ENCODE measurements at places on chromosomes 3 and 15.
A peak's percentile ranks its signal among the peaks of the same experiment; 100 is the strongest.

DNA sequence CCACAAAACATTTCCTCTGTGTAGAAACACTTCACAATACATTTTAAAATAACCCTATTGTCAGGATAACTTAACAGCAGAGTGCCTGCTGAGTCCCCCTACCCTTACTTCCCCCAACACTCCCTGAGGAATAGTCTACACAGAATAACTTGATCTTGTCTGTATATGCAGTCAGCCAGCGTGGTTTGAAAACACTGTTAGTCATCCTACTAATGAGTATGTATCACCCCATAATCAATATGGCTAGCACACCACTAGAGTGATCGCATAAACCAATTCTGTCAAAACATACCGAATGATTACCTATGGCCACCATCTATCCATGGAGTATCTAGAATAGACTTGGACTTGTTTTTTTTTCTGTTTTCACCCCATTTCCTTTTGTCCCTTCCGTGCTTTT, 152.7 kb upstream of the NECTIN3 start:
- no peak for DNase-seq

DNA sequence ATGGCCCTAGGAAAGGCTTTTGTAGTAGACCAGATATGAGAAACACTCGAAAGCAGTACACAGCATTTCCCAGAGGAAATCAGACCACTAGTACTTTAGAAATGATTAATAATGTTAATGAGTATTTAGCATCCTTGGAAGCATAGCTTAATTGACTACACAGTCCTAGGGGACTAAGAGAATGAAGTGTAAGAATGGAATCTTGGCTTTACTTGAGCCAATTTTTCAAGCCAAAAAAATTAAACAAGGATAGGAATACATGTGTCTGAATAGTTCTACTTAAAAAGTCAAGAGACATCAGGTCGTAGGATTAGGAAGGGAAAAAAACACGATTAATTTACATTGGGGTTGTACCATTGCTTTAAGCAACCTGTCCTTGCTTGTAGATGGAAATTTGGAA, 38.2 kb downstream of the DPPA2 start:
- no peak for DNase-seq

GRCh38 chr3:120471643-120472042, 20.9 kb upstream of the FSTL1 start:
- no peak for DNase-seq

DNA sequence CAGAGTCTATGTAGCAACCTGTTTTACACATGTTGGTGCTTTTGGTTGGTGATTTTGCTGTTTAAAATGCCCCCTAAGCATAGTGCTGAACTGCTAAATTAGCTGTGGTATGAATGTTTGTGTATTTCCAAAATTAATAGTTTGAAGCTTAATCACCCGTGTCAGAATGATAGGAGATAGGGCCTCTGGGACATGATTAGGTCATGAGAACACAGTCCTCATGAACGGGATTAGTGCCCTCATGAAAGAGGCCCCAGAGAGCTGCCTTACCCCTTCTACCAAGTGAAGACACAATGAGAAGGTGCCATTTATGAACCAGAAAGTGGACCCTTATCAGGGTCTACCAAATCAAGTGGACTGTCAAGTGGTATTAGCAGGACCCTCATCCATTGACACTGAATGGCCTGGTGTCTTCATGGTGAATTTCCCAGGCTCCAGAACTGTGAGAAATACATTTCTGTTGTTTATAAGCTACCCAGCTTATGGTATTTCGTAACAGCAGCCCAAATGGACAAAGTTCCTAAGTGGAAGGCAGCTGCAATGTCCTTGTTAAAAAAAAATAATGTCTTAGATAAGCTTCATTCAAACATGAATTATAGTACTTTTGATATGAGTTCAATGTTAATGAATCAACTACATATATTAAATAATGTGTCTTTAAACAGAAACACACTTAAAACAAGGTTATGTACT, 37.7 kb upstream of the FRMD4B start:
- DNase-seq = no peak

GRCh38 chr3:40476478-40477470, at the start of gene ZNF619:
Gene ZNF619 (plus strand): TSS chr3:40477122. CDS start chr3:40477980, 858 bp downstream.
- peak; percentile 59 for DNase-seq

DNA sequence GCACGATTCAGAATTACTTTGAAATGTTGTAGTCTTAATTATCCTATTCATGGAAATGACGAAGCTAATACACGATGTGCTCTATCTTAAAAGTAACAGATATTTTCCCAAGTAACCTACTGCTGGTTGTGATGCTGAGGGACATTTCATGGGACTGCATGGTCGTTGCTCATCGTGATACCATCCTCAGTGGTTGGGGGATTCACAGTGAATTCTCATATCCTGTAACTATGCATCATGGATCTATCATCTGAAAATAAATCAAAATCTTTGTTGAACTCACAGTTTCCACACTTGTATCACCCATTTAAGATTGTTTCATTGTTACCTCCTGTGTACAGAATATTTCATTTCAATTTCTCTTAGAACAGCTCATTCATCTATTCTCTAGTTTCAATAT, 84.7 kb downstream of the OPA1 start:
- DNase-seq = no peak

GRCh38 chr3:89227634-89228033, 120.2 kb downstream of the EPHA3 start:
- DNase-seq = no peak

DNA sequence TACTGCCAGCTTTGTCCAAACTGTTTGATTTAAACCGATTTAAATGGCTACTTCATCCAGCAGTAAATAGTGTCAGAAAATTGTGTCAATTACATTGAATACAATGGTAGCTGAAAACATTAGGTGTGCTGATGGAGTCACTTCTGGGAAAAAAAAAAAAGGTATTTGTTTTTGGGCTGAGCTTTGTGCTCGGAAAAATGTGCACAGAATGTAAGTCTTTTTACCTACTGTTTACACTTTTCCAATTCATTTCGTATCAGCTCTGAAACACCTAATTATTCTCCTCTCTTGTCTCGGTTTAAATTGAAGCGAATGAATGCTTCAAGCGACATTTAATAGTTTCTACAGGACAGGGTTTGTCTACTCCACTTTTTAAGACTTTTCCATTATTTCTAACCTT, 1078.4 kb downstream of the ROBO1 start:
- DNase-seq = no peak

DNA sequence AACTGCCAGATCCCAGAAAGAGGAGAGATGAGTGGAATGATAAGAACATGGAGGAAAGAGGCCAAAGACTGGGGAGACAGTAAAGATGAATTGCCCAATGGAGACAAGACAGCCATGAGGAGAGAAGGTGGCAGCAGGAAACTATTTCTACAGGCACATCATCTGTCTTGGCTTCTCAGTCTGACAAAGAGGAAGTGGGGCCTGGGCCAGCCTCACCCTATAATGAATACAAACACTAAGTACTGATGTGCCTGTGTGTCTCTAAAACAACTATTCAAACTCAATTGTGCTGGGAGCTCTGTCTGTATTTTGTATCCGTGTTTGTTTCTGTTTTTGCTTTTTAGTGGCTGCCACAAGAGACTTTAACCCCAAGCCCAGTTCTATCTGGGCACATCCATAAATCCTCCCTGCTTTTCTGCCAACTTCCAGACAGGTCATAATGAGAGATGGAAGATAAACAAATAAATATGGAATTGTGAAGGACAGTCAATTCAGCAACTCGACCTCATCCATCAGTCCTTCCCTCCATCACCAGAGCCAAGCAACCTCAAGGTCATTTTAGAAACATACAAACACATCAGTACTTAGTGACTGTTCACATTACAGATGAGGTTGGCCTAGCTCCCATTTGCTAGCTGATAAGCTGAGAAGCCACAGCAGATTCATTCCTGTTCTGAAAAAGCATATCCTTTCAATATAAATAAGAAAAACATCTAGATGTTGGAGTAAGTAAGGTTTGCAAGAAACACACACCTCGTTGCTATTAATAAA, 116.7 kb downstream of the CADPS start:
- no peak for DNase-seq

DNA sequence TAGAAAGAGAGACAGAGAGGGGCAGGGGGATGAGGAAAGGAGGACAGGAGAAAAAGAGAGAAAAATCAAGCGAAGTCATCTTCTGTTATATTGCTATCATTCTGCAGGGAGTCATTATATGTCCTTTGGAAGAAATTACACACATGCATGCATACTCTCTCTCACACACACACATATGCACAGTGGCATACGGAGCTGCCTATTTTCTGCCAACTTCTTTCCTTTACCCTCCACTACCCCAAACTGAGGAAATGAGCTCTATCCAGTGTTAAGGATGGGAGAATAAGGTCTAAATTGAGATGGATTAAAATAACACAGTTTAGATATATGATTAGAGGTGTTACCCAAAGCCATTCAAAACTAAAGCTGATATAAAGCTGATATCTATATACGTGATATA, 48.8 kb downstream of the PDZRN3 start:
- no peak for DNase-seq

DNA sequence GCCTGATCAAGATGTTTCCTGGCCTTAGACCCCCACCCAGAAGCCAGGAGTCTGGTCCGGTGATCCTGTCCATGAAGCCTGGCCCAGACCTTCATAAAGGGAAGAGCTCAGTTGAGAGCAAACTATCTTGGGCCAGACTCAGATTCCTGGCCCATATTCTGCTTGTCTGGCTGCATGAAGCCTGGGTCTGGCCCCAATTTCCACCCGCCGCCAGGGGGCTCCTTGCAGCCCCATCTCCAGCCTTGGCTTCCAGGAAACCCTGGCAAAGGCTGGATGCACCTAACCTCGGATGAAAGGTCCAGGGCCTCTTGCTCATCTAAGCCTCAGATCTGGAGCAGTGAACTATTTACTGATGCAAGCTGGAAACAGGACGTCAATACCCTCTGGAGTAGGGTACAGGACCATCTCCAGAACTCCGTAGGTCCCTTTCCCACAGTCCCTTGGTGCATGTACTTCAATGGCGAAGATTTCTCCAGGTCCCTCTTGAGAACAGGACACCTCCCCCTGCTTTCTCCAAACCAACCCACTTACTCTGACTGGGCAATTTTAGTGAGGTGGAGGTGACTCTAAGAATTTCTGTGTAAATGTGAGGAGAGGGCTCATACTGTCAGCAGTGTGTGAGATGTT, 5.6 kb downstream of the FOXL2 start:
- no peak for DNase-seq

DNA sequence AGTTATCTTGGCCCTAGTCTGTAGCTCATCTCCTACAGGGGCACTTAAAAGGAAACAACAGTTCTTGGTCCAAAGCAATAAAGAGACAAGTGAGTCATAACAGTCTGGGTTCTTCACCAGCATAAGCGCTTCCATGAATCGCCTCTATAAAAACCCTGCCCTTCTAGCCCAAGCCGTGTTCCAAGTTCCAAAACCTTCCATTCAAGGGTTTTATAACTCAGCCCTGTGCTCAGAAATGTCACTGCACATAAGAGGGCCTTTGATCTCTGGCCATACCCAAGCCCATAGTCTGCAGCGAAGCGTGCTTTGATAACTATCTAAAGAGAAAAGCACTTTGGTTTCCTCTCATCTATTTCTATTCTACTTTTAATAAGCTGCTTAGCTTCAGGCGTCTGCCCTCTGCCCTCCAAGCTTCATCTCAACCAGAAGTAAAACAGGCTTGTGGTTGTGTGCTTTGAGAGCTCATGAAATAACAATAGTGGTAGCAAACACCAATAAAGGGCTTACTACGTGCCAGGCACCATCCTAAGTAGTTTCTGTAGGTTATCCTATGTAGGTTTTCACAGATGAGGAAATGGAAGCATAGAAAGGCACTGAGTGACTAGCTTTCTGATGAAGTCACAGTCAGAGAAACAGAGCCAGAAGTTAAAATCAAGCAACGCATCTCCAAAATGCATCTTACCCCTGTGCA, 64.0 kb upstream of the AKAP13 start:
- DNase-seq = no peak

GRCh38 chr3:40201770-40202169, 107.7 kb upstream of the EIF1B start:
- DNase-seq = no peak

DNA sequence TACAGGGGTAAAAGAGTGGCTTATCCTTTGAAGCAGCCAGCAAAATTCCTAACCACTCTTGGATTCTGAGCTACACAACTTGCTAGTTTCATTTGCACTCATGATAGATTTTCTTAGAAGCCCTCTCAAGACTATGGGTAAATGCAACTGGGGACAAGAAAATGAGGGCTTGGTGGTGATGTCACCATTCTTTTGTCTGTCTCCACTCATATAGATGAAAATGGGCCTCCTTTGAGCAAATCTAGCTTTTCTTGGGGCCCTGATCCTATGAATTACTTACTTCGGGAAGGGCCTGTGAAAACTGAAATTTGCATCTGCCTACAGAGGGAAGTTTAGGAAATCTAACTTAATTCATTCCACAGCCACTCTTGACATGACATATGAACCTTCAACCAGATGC, 486.3 kb downstream of the MAGI1 start:
- DNase-seq = no peak

- DNase-seq = no peak
Observed at GRCh38 chr3:83622526-83622925, 1336.3 kb upstream of the CADM2 start.

- DNase-seq = peak; percentile 29
Observed at GRCh38 chr3:15206662-15207576, 873 bp downstream of the CAPN7 start.

DNA sequence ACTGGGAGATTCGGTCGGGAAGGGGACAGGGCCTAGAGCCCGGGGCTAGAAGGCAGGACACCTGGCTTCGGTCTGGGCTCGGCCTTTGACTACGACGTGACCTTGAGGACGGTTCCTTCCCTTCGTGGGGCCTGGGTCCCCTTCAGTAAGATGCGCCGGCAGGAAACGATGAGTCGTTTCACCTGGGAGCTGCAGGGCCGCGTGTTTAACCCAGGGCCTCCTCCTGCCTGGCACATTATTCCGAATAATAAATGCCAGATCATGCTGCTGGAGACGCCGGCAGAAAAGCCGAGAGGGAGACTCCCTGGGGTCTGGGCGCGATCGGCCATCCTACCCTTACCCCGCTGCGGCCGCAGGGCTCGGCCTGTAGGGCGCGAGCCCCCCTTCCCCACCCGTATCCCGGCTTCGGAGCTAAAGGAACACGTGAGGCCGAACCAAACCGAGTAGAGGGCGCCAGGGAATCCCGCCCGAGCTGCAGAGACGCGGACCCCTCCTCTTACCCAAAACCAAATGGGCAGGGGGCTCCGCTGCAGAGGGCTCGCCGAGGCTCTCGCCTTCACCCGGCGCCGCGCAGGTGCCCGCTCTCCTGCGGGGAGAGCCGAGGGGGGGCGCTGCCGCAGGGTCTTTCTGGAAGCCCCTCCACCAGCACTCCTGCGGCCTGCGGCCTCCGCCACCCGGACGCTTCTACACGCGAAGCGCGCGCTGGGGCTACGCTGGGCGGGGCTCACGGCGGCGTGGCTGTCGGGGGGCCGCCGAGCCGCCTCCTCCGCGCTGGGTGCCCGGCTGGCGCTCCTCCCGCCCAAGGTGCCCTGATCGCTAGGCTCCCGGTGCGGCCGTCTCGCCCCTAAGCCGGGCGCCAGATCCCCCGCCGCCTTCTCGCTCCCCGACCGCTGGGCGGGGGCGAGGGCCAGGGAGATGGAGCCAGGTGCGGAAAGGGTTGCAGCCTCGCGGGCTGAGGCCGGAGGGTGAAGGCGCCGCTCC, at the start of gene BDH1:
BDH1 (minus strand) TSS at position 688 of the 981 bp plus-strand sequence. CDS start 9,525 bp downstream, outside the sequence.
- no peak for DNase-seq

- DNase-seq = no peak
Observed at GRCh38 chr15:61032600-61033286, 196.4 kb downstream of the RORA start.

Measured in right renal pelvis (tissue), 4 donors.